NCI-H1694 (cell line): ENCODE measurements at places on chromosomes 12 and 14.

DNA sequence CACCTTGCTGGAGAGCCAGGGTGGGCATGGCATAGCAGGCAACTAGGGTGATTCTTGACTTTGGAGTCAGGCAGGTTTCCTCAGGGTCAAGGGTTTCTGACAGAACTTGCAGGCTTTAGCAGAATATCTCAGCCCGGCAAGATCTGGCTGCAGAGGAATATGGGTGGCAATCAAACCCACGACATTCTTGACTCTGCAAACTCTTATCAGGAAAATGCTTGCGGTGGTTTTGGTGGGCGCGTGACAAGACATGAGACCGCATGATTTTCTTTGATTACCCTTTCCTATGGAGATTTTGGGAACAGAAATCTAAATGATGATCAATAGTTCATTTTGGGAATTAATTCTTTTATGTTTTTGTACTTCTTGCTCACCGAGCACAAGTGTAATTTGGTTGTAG is 449.5 kb downstream of the VRK1 start:
- no peak for DNase-seq

DNA sequence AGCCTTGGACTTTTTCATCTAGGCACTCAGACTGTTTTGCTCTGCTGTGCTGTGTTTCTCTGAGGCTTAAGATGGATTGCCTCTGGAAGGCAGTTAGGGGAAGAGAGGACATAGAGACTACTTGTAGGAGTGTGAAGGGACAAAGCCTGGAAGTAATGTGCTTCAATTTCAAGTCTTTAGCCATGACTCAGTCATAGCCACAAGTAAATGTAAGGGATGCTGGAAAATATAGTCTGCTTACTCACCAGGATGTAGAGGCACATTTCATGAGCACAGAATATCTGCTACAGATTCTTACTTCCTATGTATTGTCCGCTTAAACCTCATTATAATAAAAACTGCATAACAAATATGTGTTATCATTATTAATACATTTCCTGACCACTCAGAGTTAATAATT is 794.3 kb upstream of the NOVA1 start:
- DNase-seq, result no peak

DNA sequence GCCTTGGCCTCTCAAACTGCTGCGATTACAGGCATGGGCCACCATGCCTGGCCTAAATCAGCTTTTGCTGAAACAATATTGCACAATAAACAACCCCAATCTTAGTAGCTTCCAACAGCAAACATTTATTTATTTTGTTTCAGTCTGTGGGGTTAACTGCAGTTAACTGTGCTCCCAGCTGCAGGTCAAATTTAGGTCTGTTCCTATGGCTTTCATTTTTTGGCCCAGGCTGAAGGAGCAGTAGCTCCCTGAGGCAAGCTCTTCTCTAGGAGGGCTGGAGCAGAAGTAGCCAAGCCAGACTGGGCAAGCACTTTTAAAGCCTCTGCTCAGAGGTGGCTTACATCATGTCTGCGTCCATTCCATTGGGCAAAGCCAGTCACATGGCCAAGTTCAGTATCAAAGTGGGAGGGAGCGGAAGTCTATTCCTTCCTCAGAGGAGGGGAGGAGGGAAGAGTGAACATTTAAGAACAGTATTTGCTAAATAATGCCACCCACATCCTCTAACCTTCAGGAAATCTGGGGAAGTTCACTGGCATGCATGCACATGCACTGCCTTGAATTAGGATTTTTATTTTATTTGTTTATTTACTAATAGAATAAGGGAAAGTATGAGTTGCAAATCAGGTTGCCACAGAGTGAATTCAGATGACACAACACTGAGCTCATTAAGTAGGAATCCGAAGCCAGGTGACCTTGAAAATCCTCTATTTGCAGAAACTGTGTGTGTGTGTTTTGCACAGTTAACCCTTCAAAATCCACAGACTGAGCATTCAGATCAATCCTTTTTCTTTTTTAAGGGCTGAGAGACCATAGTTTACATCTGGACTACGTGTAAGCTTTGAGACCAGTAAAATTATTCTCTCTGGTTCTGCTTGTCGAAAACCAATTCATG is 122.0 kb upstream of the SEL1L start:
- DNase-seq, result no peak

- DNase-seq, result no peak
Observed at GRCh38 chr12:92290350-92290695, 144.7 kb upstream of the BTG1 start.

DNA sequence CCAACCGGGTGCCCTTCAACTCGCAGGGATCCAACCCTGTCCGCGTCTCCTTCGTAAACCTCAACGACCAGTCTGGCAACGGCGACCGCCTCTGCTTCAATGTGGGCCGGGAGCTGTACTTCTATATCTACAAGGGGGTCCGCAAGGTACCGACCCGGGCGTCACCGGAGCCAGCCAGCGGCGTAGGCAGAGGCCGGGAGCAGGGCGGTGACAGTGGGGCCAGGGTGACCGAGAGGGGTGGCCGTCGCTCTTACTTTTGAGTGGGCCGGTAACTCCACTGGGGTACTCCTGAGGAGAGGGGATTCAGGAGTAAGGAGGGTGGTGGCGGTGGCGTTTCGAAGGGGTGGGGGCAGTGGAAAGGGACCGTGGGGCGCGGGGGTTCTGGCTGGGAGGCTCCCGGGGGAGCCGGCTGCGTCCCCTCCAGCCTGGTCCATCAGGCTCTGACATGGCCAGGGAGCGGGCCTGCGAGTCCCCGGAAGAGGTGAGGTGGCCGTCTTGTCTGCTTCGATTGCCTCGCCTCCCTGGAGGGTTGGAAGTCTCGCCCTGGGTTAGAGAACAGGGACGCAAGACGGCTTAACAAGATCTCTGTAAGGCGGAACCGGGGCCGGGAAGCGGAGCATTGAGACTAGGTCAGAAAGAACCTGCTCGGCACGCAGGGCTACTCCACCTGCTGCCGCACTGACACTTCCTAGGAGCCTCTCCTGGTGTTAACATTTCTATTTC is 491 bp downstream of the WDR20 start:
- no peak for DNase-seq

DNA sequence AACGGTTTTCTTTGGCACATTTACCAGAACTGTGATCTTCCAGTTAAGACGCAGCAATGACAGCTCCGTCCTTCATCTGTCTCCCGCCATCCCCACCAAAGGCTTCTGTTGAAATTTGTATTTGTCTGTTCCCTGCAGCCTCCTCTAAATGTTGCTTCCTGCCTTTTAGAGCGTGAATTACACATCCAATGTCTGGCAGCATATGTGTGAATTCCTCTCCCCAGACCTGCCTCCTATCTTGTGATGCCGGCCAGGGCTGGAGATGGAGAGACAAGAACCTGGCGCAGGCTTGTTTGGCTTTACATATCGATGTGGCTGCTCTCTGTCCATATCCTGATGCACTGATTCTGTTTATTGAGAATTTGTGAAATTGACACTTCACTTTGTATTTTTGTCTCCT is 738.4 kb upstream of the TMEM132C start:
- no peak for DNase-seq
